Activated CD4-positive, alpha-beta T cell treated with anti-CD3 and anti-CD28 coated beads for 36 hours (primary cell): ENCODE measurements at places on chromosomes 4 and X. TPM values are rescaled to one million over a fixed set of nuclear protein-coding genes. Genes with fewer than 3 reads are reported as not detected.
A peak's percentile ranks its signal among the peaks of the same experiment; 100 is the strongest.

DNA sequence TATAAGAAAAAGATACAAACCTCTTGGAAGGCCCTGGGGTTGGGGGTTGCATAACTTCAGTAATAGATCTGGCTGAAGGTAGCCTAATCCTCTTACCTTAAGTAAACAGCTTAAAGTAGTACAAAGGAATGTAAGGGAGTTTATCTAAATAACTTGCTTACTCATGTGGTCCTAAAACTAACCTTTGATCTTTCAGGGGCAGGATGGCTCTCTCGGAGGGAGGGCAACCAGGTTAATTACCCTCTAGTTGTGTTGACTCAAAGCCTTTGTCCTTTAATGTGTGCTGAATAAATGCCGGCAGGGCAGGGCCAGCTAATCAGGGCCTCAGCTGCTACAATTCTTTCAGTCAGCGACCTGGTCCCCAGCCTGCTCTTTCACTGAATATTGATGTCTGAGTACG lies 822.0 kb upstream of the SLIT2 start:
- no peak for DNase-seq

DNA sequence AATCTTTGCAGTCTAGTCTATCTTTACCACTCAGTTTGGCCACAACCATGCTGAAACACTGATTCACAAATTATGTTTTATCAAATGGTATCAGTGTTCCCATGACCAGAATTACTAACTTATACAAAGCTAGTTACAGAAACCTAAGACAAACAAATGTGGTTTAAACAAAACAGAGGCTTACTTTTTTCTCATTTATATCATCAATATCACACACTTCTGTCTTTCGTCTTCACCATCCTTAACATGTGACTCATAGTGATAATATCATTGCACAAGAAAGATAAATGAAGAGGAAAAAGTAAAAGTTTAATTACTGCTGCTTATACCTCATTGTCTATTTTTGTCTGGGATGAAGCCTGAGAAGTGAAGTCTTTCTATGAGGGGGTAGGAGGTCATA lies 406.6 kb downstream of the PCDH10 start:
- no peak for DNase-seq

GRCh38 chr4:38188631-38189101 lies 228.5 kb downstream of the PTTG2 start:
- DNase-seq: no peak

- DNase-seq: no peak
These were observed 36.8 kb downstream of the GPRIN3 start for GRCh38 chr4:89270792-89271191.

GRCh38 chr4:123698556-123698955 lies 302.0 kb downstream of the SPRY1 start:
- DNase-seq: no peak

DNA sequence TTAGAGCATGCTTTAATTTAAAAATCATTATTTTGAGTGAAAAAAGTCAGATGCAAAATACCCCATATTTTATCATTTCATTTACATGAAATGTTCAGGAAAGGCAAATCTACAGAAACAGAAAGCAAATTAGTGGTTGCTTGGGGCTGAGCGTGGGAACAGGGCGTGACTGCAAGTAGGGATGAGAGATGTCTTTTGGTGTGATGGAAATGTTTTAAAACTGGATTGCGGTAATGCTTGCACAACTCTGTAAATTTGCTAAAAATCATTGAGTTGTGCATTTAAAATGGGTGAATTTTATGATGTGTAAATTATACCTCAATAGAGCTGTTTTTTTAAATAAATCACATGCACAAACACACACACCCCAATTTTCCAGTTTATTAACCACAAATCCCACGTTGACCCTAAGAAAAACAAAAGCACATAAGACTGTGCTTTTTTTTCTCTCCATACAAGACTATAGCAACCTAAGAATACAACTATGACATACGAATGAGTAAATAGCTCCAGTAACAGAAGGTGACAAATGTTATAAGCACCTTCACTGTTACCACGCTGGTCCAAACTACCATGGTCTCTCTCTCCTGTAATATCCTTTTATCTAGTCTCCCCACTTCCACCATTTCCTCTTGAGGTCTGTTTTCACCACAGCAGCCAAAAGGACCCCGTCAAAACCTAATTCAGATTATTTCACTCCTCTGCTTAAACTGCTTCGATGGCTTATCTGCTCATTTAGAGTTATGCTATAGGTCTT lies 37.2 kb downstream of the FRMD7 start:
- peak; percentile 6 for DNase-seq

- no peak for DNase-seq
These were observed 124.9 kb downstream of the PTTG2 start for GRCh38 chr4:38084877-38085711.

- DNase-seq: no peak
These were observed 3.8 kb upstream of the TRIML2 start for GRCh38 chr4:188113156-188113555.

DNA sequence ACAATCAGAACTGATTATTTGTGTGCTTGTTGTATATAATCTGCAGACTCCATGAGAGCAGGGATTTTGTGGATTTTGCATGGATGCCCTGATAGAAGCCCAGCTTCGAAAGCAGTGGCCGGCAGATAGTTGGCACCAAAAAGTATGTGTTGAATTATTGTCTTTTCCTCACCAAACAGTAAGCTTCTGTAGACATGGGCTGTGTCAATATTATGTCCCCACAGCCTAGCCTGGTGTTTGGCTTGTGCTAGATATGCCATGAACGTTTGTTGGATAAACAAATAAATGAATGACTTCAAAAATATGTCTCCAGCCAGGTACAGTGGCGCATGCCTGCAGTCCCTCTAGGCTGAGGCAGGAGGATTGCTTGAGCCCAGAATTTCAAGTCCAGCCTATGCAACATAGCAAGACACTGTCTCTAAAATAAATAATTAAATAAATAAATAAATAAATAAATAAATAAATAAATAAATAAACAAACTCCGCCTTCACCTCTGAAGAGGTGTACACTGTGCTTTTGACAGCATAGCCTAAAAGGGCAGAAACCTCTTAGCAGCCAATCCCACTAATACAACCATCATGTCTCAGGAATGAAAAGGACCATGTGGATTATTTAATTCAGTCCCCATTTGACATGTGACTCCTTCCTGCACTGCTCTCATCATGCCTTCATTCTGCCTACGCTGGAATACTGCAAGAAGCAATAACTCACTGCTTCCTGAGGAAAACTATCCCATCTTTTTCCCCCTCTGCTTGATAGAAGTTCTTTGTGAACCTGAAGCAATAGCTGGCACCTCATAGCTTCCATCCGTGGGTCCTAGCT lies 335.2 kb downstream of the FBXW7 start:
- no peak for DNase-seq

GRCh38 chr4:6241062-6241845 lies 28.4 kb upstream of the WFS1 start:
- DNase-seq: no peak

- DNase-seq: no peak
These were observed 29.6 kb downstream of the PBDC1 start for GRCh38 chrX:76202471-76202870.

GRCh38 chrX:31199056-31199839 lies 127.4 kb upstream of the FTHL17 start:
- no peak for DNase-seq

GRCh38 chr4:26785810-26786209 lies 74.8 kb upstream of the STIM2 start:
- DNase-seq: no peak

- DNase-seq: peak; percentile 79
These were observed 114.9 kb upstream of the TEX13D start for GRCh38 chrX:124217304-124218251.

GRCh38 chrX:25144043-25144940 lies 128.5 kb upstream of the ARX start:
- peak; percentile 55 for DNase-seq

DNA sequence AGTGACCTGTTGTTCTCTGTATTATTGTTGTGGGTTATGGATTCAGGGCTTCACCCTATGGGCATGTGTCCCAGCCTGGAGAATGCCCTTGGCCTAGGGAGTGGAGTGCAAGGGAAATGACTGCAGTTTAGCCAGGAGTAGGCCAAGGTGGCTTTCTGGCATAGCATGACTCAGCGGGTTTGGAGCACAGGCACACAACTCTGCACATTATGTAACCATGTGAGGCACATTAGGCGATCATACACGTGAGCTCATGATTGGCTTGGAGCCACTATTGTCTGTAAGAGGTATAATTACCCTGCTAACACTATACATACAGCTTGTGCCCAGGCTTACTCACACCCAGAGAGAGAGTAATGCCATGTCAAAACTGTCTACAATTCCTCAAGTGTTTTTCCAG lies 35.1 kb upstream of the TACR3 start:
- DNase-seq: no peak

DNA sequence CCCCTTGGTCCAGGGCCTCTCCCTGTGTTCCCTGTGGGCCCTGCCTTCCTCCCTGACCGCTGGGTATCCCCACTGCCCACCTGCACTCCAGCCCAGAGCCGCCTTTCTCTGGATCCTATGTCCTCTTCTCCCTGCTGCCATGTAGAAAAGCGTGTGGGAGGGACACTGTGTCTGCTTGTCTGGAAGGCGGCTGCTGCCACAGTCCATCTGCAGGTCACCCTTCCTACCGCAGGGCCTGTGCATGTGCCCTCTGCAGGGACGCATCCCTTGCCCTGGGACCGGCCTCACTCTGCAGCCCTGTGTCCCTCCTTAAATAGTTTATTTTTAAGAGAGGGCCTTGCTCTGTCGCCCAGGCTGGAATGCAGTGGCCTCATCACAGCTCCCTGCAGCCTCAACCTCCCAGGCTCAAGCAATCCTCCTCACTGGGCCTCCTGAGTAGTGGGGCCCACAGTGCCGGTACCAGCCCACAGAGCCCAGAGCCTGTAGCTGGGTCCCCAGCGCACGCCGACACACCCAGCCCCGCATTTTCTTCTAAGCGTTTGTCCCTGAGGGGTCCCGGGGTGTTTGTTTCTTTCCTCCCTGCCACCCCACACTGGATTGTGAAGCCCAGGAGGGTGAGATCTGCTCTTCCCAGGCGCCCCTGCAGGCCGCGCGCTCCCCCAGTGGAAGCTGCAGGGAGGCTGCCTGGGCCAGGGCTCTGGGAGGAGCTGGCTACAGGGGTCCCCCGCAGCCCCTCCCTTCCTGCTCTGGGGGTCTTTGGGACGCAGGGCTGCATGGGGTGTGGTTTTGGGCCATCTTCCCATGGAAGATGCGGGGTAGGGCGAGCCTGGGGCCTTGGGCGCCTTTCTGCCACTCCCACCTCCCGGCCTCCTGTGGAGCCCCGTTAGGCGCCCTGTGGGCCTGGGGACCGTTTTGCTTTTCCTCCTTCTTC lies 12.8 kb upstream of the NAT8L start:
- DNase-seq: no peak

- DNase-seq: peak; percentile 65
These were observed 53.8 kb downstream of the VSIG4 start for GRCh38 chrX:65985922-65986588.

DNA sequence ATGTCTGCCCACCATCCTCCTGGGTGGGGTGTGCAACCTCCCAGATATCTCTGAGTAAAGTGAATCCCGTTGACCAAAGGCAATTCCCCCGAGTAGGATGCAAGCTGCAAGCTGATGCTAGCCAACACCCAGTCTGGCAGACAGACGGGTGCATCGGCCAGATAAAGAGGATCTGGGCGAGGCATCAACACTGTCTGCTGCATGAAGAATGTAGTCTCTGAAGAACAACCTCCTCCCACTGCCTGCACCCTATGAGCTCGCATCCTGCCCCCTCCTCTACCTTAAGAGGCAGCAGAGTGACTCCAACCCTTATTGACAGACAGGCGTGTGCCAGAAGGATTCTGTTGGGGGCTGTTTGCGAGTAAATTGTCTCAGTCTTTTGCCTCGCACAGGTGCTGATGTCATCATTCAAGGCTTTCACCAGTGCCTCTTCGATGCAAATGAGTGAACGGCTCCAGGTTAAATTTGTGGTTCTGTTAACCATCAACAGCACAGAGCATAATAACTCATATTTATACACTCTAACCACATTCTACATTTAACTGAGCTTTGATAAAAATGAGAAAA lies 546.9 kb downstream of the BCOR start:
- peak; percentile 5 for DNase-seq

GRCh38 chr4:73869130-73870055 lies at the start of gene CXCL1:
Gene CXCL1 (plus strand): TSS chr4:73869393. CDS start chr4:73869471, 78 bp downstream.
- DNase-seq: peak; percentile 16

VCX3B gene
- total RNA-seq: not detected

KDR gene
- total RNA-seq: not detected

ABLIM2 gene
- 0.64 TPM for total RNA-seq

TNMD gene
- total RNA-seq: not detected

BMP2K gene
- total RNA-seq: 14.5 TPM

LDB2 gene
- not detected for total RNA-seq

PNCK gene
- 0.30 TPM for total RNA-seq

WAS gene
- total RNA-seq: 102 TPM

HELT gene
- not detected for total RNA-seq

OTUD4 gene
- 52.6 TPM for total RNA-seq

NDUFC1 gene
- 64.8 TPM for total RNA-seq

SLC38A5 gene
- total RNA-seq: 98.1 TPM

TRPC5OS gene
- total RNA-seq: not detected

STX18 gene
- 25.3 TPM for total RNA-seq

NUP62CL gene
- total RNA-seq: 1.7 TPM
